T-helper 1 cell (primary cell): ENCODE measurements at places on chromosomes 12 and 14.

- DNase-seq = no peak
Observed at GRCh38 chr12:11630046-11630706, 19.3 kb upstream of the ETV6 start.

DNA sequence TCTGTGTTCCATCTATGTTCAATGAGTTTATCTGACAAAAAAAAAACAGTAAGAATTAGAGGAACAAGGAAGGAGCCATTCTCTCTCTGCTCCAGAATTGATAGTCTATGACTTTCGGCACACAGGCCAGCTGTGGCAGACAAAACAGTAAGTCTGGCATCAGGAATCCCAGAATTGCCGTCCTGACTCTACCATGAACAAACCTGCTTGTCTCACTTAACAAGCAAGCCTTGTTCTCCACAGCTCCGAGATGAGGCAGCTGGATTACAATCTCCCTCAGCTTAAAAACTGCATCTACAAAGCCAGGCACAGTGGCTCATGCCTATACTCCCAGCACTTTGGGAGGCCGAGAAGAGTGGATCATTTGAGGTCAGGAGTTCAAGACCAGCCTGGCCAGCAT, 153.6 kb upstream of the TMCC3 start:
- no peak for DNase-seq

DNA sequence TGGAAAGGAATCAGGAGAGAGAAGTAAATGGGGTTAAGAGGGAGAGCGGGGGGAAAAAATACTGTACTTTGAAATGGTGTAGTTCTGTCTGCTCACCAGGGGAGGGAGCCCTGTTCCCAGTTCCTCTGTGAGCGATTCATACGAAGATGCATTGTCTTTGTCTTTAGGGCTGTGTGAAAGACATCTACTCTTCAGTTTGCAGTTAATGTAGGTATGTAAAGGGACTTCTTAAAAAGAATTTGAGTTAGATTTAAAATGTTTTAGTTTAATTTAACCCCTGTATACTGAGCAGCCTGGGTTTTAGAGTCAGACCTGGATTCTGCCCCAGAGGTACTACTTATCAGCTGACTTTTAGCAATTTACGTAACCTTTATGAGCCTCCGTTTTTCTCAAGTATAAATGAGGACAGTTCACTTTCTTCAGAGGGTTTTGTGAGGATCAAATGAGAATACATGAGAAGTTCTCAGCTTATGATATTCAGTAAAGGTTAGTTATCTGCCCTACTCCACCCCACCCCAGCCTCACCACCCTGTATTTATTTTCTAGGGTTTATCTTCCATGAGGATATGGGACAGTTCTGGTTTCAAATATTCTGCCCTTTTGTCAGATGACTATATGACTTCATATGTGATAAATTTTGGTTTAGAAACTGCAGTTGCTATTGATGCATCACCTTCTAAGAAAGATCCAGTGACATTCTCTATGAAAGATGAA, 82.5 kb upstream of the EVL start:
- DNase-seq = peak; percentile 62

- DNase-seq = no peak
Observed at GRCh38 chr12:8527250-8528130, 13.2 kb downstream of the CLEC4E start.

GRCh38 chr12:72072592-72073212, 134.1 kb downstream of the TPH2 start:
- DNase-seq = no peak

DNA sequence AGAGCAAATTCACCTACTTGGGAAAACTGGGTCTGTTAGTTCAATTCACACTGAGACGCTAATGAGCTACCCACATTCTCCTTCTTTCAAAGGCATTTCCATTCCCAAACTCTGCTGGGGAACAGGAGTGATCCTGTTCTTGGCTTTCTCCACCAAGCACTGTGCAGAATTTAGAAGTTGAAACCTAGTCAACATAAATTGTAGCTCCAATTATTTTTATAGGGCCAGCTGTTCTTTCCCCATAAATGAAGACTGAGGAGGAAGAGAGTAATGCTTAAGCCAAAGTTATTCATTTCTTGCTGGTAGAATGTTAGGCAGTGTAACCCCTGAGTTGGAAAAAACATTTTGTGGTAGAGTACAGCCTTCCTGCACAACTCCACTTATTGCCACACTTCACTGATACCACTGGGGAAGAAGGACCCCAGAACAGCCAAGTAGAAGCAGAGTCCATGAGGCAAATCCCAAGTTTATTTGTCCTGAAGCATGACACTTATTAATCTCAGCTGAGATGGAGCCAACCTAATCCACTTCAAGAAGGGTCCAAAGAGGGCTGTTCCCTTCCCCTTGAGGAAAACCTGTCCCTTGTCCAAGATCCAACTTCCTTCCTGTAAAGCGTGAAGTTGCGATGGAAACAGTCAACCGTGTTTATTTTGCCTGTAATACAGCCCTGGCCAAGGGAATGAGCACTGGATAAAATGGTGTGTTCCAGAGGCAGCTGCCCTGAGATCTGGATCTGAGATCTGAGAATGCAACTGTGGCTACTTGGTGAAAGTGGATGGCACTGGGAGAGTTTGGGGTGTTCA, 151.8 kb downstream of the TBX5 start:
- no peak for DNase-seq

GRCh38 chr14:85688006-85688405, 158.1 kb downstream of the FLRT2 start:
- no peak for DNase-seq

GRCh38 chr14:23551266-23552028, at the start of gene ZFHX2:
TSS of gene ZFHX2 (minus strand) at chr14:23551765. CDS start at chr14:23535325, 16,440 bp downstream.
- DNase-seq = peak; percentile 68

DNA sequence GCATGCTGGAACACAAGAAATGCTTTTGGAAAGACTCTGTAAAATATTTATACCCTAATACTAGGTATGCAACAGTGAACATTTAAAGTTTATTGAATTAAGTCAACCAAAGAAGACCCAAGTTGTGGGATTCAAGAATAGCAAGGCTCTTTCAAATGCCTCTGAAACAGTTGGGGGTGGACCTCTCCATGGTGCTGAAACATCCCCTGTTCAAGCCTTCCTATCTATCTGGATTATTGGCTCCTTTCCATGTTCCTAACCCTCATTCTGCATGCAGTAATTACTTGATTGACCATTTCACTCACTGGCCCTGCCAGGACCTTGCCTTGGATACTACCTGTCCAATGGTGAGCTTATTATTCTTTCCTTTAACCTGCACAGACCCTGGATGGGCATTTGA, 349.7 kb downstream of the NRXN3 start:
- no peak for DNase-seq

GRCh38 chr12:10147714-10148403, 17.9 kb upstream of the CLEC7A start:
- no peak for DNase-seq

- no peak for DNase-seq
Observed at GRCh38 chr12:93199831-93200236, 177.9 kb upstream of the NUDT4 start.

DNA sequence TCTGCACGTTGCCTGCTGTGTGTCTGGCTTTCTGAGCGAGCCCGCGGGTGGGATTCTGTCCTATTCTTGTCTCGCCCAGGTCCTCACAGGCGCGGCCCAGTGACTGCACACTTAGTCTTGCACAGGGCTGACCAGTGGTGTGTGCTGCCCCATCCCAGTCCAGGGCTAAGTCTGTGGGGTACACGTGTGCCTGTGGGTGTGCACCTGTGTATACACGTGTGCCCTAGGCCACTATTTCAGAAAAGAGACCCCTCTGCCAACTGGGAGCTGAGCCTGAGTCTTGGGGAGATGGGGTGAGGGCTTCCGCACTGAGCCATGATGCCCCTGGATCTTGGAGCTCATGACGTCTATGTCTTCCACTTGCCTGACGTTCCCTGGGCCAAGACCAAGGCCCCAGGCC, 185.5 kb upstream of the PRMT8 start:
- no peak for DNase-seq

DNA sequence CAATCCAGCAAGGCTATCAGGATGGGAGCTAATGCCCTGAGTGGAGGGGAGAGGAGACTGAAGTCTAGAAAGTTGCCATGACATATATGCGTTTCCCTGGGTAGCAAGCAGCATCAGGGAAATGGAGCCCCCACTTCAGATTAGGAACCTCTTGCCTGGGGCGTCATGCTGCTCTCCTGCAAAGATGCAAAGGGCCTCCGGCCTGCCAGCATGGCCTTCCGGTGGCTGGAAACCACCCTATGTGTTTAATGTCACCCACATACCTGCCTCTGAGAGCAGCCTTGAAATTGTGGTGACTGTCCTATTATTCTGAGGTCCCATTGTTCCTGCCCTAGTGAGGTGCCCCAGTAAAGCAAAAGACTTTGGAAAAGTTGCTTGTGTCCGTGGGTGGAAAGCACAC, 10.0 kb upstream of the IFI27L2 start:
- DNase-seq = no peak

DNA sequence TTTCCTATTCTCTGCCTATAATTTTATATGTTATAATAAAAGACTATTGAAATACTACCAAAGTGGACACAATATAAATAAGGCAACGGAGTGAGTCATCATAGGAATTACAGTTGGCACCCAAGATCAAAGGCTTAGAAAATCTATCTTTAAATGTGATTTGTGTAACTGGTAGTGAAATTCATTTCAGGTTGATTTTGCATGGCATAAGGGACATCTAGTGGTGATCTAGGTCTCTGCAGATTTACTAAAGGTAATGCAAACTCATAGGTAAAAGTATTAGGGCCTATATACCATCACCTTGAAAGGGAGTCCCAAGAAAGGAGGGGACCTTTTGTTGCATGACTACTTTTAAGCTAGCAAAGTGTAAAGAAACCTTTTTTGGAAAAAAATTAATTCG, 527.2 kb downstream of the NRXN3 start:
- DNase-seq = no peak

GRCh38 chr12:75705749-75706711, 194.6 kb upstream of the KRR1 start:
- no peak for DNase-seq

DNA sequence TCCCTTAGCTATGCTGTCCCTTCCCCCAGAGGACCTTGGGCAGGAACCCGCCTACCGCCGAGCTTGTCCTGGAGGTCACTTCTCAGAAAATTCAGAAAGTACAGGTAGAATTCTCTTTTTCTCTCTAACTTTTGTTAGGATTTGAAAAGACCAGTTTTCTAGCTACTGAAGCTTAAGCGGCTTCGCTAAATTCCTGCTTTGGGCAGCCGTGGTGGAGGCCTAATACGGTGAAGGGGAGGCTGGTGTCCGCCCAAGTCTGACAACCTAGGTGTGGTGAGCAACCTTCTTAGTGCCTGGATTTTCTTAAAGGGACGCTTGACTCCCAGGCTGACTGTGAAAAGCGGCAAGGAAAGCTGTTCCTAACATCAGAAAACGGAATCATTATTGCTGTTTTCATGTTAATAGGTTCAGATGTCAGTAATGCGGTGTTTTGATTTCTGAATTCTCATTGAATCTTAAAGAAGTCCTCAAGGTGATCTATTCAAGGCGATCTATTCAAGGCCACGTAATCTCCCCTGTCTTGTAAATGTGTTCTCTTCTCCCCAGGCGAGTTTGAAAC, 835 bp downstream of the FGD4 start:
- no peak for DNase-seq

GRCh38 chr14:90624227-90624626, 192.0 kb downstream of the TTC7B start:
- no peak for DNase-seq

DNA sequence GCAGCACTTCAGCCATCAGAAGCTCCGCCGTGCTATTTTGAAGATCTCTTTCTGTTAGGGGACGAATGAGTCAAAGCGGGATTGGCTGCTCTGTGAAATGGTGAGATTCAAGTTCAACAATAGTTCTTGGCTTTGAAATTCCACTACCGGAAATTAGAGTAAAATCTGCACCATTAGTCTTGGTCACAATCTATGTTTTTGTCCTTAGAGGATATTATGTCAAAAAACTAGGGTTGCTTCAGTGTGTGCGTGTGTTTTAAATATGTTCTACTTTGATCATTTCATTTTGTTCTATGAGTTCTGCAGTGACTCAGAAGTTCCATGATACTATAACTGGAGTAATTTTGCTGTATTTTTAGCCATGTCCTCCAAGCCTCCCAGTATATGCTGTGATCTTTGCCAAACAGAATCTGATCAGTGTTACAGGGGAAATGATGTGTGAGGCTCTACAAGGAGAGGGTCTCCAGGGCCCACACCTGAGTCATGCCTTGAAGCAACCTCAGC, 22.6 kb downstream of the GPHB5 start:
- no peak for DNase-seq

DNA sequence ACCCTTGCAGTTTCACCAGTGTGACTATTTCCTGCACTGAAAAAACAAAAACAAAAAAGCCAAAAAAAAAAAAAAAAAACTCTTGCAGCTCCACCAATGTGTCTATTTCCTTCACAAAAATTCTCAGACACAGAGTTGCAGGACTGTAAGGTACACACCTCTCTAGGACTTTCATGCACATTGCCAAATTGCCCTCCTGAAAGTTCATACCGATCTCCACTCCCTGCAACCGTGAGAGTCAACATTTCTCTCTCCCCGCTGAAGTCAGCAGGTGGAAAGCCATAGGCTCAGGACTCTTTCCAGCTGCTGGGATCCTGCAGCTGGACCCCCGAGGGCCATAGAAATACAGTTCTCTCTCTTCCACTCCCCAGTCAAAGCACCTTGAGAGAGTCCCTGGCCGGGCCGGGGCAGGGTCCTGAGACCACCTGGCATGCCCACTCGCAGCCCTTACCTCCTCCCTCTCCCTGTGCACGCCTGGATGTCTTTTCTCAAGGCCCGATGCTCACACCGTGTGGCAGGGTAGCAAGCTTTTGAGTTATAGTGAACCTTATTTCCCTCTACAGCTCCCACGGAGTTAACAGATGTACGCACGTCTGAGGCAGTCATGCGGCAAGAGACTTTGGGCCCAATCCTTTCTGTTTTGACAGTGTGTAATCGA, 23.6 kb downstream of the MMAB start:
- no peak for DNase-seq

GRCh38 chr14:61395115-61395725, 73.8 kb downstream of the PRKCH start:
- DNase-seq = no peak

- DNase-seq = no peak
Observed at GRCh38 chr14:39015964-39016577, 87.0 kb downstream of the SEC23A start.

GRCh38 chr14:64764641-64765520, 60.7 kb downstream of the PLEKHG3 start:
- peak; percentile 49 for DNase-seq

- DNase-seq = no peak
Observed at GRCh38 chr12:62998454-62998853, 63.5 kb upstream of the PPM1H start.

- no peak for DNase-seq
Observed at GRCh38 chr12:94172031-94172430, 23.7 kb downstream of the PLXNC1 start.

- no peak for DNase-seq
Observed at GRCh38 chr14:52190337-52190931, 77.1 kb upstream of the PTGDR start.
